Natural killer cell (primary cell): ENCODE measurements at places on chromosomes 3 and 15.

DNA sequence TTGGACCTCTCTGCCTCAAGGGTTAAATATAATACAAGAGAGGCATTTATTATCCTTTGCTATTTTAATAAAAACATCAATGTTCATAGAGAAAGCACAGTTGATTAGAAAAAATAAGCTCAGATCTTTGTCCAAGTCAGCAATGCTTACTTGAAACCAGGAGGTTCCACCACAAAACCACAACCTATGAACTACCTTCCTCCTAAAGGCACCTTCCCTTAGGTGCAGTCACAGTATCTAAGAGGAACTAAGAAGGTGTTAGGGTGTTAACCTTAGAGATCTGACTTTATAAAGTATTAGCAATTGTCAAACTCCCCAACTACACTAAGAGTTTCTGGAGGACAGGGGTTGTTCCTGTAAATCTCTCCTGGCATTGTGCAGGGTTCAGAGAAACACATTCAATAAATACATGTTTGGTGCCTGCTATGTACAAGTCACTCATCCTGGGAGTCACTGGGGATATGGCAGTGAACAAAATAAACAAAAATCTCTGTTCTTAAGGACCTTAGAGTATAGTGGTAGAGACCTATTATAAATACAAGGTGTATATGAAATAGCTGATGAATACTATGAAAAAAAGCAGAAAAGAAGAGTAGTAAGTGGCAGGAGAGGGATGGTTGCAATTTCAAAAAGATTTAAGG lies 208.6 kb downstream of the NFKBIZ start:
- DNase-seq = no peak

DNA sequence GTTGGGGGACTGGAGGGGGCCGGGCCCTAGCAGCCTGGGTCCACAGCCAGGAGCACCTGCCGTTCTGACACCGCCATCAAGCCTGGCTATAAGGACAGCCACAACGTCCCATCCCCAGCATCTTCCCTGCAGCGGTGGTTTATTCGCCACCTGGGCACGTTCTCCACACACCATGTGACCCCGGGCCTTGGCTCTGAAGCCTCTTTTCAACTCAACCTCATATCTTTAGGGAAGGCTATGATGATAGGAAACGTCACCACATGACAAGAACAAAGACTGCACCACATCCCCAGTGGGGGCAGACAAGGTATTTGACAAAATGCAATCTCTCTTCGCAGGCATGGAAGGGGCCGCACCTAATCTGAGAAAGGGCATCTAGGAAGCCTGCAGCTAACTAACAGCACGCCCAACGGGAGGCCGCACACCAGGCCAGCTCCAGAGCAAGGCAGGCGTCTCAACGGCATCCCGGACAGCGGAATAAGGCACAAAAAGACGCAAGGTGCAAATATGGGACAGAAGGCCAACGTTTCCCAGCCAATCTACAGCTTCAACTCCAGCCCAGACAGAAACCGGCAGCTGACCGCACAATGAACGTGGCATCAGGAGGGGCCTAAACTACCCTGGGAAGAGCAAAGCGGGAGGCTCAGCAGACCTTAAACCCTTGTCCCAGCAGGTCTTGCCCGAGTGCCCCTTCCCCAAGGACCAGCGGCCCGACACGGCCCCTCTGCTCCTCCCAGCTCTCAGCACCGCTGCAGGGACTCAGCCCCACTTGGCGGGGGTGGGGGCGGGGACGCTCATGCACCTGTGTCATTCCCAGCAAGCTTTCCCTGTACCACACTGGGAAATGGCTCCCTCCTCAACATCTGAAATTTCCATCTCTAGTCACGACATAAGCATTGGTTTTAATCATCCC lies 41.9 kb downstream of the NIPA2 start:
- no peak for DNase-seq

- DNase-seq = no peak
These were observed 23.1 kb downstream of the CCNL1 start for GRCh38 chr3:157136647-157137387.

- no peak for DNase-seq
These were observed 18.3 kb downstream of the PTPRG start for GRCh38 chr3:61579685-61580084.

DNA sequence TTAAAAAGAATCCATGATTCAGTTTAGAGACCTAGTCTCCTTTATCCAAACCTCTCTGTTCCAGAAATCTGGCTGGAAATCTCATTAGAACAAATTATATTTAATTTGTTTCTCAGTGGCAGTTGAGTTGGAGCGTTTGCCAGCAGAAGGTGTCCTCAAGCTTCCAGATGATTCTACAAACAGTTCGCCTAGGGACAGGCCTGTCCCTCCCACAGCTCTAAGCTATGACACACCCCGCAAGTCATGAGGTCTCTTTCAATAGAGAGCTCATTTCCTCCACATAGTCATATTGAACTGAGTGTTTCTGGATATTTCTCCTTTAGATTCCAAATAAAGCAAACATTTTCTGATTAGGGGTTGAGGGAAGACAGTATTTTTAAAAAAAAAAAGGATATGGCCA lies 230.3 kb downstream of the ATP8B4 start:
- no peak for DNase-seq

GRCh38 chr3:111588527-111588926 lies 6.6 kb downstream of the ZBED2 start:
- no peak for DNase-seq

DNA sequence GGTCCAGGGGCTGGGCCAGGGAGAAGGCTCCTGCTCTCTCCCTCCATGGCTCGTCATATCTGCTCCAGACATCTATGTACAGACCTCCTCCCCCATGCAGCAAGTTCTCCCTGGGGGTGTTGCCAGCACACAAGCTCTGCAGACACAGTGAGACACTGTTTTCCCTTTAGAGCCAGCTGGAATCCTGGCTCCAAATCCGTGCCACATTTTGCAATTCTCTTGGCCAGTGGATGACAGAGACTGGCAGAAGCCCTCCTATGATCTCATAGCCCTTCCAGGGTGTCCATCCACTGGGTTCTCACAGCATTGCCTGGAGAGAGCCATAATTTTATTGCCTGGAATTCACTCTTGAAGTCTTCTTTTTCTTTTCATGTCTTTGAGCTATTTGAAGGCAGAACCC lies 203.9 kb downstream of the TLE3 start:
- no peak for DNase-seq

DNA sequence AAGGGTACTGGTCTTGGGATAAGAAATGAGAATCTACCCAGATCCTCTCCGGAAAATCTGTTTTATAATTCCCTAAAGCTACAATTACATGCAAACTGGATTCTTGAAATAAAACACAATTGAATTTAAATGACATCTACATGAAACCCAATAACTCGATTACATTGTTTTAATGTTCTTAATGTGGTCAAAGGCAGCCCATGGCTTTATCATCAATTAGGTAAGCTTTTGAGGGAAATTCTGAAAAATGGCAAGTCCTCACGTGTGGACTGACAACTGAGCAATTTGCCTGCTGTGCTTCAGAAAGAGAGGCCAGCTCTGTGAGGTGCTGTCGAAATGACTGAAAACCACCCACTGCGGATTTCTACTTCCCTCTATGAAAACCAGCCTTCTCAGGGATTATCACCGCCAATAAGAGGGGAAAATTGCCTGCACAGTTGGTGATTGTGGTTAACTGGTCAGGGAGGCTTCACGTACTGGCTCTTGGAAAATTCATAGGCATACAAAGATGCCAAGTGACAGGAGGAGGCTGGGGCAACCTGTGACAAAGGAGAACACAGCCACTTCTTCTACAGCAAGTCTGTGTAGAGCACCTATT lies 200.8 kb upstream of the SLCO3A1 start:
- DNase-seq = no peak
